ENCODE measurements at places on chromosomes 5 and 9. TPM values are rescaled to one million over a fixed set of nuclear protein-coding genes. Genes with fewer than 3 reads are reported as not detected.

DNA sequence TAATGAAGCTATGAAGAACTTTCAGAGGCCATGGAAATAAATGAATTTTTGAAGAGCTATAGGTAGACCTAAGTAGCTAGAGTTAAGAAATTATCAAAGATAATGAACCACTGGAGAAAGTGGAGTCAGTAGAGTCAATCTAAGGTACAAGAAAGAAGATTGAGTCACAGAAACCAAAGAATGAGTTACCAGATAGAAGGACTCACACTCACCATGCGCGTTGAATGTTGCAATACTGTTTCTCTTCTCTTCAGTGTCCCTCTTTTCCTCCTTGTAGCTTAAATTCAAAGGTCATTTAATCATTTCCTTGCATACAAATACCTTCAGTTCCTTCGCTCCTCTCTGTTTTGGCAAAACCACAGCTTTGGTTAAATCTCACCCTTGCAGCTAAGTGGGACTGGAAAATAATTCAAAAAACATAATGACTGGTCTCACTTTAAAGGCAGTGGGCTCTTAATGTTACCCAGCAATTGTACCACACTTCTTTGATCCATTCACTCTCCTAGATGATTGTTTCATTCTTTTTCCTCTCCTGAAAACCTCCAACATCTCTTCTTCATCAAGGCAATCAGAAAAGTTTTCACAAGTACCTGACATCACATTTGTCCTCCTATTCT is 58.3 kb downstream of the NIPBL start:
- no peak for ATAC-seq

The SPRY4 gene
- total RNA-seq, result 2.6 TPM

DNA sequence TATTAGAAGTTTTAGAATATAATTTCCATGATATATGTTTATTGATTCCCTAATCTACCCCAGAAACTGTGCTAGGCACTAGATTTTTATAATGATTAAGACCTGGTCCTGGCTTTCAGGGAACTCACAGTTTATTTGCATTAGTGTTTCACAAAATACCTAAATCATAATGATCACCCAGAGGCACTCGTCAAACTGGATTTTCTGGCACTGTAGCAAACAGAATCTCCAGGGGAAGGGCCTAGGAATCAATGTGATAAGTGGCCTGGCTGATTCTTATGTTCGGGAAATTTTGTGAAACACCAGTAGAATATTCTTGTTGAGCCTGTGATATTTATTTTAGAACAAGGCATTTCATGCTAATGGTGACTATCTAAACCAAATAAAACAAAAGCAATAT is 37.4 kb upstream of the SRP19 start:
- ATAC-seq, result peak; percentile 48

- ATAC-seq, result no peak
Measured at GRCh38 chr5:72157625-72157962, 50.3 kb downstream of the MAP1B start.

DNA sequence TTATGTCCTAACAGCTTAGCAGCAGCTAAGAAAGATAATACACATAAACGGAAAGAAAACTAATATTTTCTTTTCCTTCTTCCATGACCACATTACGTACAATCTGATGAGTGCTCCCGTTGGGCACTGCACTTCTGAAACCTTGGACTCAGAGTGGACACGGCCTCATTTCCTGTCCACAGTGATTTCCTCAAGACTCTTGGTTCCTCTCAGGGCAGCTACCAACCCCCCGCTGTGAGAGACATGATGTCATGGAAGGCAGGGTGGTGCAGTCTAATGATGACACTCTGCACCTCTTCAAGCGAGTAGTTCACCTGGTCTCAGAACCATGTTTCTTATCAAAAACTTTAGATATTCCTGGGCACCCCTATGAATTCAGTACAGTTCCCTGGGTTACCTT is 68.7 kb upstream of the CTSL start:
- no peak for ATAC-seq

The FGF1 gene
- 0.88 TPM for total RNA-seq

The PCDHGC5 gene
- total RNA-seq, result 1.0 TPM

DNA sequence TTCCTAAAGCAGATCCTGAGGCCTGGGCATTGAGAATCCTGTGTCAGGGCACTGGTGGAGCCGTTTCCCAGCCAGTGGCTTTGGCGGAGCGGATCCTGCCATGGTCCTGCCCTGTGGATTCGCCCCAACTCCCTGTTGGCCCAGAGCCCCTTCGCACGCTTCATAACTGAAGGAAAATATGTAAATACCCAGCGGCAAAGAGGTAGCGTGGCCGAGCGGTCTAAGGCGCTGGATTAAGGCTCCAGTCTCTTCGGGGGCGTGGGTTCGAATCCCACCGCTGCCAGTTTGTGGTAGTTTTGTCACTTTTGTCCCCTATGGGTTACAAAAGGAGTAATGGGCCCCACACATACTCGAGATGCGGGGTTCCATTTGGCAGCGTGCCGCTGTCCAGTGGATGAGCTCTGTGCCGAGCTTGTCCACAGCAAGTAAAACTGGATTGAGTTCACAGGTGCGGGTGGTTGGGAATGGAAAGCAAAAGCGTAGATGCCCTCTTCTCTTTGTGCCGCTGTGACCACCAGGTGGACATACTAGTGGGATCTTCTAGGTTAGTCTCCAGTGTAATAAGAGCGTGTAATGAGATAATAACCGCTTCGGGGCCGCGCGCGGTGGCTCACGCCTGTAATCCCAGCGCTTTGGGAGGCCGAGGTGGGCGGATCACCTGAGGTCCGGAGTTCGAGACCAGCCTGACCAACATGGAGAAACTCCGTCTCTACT is 17.3 kb downstream of the TRIM7 start:
- ATAC-seq, result peak; percentile 10

The SPINK13 gene
- not detected for total RNA-seq

The PTGR1 gene
- total RNA-seq, result 101 TPM

- no peak for ATAC-seq
Measured at GRCh38 chr9:90299968-90300367, 342.7 kb downstream of the DIRAS2 start.

The DMGDH gene
- total RNA-seq, result 0.60 TPM

The SPATA24 gene
- 3.7 TPM for total RNA-seq

DNA sequence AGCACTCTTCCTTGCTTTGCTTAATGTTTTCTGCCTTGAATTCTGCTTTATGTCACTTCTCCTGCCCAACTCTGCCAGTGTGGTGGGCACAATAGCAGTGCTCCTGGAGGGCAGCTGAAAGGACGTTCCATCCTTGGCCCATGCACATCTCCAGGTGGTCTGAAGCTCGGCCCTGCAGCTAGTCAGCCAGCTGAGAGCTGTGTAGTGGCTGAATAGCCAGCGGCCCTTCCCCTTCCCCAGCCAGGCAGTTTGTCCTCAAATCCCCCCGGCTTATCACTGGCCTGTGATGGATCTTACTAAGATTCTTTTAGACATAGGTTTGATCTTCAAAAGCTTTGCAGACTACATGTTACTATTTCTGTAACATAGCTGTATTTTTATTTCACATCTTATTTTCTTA is 42.7 kb upstream of the ANGPTL2 start:
- ATAC-seq, result no peak

- ATAC-seq, result peak; percentile 95
Measured at GRCh38 chr5:60843936-60844905, at the start of gene ELOVL7. Gene ELOVL7, minus strand, starts transcription at chr5:60844269. Its CDS starts 56,872 bp downstream, at chr5:60787397.

Data from esophagus mucosa (tissue), 1 donor.